Cortex of kidney (tissue), 1 donor: ENCODE measurements at places on chromosomes 6 and 20.

DNA sequence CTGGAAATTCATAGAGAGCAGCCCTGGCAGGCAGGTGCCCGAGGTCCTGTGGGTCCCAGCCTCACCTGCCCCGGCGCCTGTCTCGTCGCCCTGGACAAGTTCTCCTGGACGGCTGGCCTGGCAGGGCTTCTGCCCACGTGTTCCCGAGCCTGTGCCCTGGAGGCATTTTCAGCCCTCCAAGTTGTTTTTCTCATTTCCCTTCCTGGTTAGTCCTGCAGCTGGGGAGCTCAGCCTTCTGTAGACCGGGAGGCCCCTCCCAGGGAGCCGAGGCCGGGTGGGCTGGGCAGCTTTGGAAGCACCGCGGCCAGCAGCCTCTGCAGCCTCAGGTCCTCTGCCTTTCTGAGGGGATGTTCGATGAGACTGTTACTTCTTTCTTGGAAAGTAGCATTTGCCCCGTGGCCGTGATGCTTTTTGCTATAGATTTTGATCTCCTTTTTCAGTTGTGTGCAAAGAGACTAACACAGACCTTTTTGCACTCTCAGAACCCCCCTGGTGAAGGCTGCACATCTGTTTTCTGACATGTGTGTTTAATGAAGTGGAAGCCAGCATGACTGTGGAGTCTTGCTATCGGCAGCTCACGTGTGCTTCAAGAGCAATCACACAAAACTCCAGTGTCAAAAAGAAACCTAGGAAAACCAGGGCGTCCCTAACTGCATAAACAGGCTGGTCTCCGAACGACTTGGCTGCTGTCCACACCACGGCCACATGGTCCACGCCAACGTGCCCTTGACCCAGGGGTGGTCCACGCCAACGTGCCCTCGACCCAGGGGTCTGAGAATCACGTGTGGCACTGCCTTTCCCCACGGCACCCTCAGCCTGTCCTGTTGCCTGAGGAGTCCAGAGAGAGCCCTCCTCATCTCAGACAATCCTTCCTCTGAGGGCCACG is 207.5 kb downstream of the SMOC2 start:
- no peak for DNase-seq

GRCh38 chr6:124066269-124066668 is 262.6 kb downstream of the NKAIN2 start:
- DNase-seq, result no peak

GRCh38 chr6:100475554-100476320 is 11.0 kb upstream of the SIM1 start:
- DNase-seq, result no peak

DNA sequence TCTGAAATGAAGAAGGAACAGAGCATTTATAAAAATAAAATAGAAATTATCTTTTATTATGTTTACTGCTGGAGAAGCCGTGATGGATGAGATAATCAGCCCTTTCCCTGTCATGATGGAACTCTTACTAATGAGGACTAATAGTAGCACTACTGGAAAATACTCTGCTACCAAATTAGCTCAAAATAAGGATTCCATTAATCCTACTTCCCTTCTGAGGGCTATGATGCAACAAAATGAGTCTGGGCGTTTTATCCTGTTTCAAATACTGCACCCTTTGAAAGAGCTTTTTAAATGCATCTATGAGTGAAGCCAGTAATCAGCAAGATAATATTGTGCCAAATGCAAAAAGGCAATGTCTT is 59.3 kb upstream of the CARMIL1 start:
- DNase-seq, result no peak

DNA sequence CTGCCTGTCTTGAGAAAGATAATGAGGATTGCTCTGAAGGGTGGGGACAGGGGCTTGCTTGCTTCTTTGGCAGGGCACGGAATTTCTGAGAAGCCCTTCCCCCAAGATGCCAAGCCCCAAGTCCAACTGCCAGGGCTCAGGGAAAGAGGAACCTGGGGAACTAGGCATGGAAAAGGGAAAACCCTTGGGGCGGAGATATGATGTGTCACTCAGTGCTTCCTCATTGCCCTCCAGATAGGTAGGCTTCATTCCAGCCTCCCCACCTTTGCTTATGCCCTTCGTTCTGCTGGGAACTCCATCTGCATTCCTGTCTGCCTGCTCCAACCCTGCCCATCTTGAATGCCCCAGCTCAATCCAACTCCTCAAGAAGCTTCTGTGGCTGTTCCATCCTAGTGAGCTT is 61.2 kb downstream of the VEGFA start:
- no peak for DNase-seq

- DNase-seq, result no peak
Measured at GRCh38 chr6:136764517-136764993, 27.7 kb downstream of the MAP3K5 start.

GRCh38 chr20:62480318-62480717 is 4.5 kb upstream of the GATA5 start:
- DNase-seq, result no peak

DNA sequence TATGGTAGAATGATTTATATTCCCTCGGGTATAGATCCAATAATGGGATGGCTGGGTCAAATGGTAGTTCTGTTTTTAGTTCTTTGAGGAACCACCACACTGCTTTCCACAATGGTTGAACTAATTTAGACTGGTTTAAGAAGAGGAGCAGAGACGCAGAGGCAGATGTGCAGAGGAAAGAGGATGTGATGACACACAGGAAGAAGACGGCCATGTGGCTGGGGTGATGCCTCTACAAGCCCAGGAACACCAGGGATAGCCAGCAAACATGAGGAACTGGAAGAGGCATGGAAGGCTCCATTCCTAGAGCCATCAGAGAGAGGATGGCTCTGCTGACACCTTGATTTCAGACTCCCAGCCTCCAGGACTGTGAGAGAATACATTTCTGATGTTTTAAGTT is 218.3 kb upstream of the DTNBP1 start:
- DNase-seq, result no peak

DNA sequence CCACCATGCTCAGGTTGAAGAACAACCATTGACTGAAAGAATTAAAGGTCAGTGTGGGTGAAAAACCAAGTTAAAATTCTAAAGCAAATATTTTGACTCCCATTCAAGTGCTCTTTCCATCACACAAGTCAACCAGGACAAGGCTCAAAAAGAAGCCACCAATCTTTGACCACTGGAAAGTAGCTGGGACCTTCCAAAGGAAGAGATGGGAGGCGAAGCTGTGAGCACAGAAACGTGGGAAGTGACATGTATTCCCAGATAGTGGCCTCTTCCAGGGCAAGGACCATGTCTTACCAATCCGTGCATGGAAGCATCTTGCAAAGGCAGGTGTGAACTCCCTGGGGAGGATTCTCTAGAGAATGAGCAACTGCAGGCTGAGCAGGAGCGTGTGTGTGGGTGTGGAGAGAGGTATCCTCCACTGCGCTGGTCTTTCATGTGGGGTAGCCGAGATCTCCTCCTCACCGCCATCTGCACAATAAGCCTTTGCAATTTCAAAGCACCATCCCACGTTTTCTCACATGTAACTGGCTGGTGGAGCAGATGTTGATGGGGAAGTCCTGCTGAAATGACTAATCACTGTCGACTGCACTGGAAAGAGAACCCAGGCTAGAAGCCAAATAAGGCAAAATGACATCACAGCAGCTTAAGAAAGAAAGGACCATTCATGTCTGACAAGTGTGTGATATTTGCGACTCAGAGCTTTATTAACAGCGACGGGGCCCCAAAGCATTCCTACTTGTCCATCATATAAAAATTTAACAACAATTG is 189.4 kb upstream of the RREB1 start:
- DNase-seq, result no peak

DNA sequence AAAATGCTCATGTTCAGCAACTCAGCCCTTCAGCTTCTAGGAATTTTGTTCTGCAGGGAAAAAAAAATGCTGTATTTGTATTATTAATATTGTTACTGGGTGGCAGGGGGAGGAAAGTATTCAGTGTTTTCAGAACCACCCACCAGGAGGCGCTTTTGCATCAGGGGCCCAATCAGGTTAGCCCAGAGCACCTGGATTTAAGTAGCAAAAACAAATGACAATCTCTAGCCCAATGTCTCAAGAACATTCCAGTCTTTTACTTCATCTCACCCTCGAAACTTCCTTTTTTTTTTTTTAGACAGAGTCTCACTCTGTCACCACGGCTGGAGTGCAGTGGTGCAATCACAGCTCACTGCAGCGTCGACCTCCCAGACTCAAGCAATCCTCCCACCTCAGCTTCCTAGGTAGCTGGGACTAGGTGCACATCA is 635 bp upstream of the C20orf203 start:
- no peak for DNase-seq

DNA sequence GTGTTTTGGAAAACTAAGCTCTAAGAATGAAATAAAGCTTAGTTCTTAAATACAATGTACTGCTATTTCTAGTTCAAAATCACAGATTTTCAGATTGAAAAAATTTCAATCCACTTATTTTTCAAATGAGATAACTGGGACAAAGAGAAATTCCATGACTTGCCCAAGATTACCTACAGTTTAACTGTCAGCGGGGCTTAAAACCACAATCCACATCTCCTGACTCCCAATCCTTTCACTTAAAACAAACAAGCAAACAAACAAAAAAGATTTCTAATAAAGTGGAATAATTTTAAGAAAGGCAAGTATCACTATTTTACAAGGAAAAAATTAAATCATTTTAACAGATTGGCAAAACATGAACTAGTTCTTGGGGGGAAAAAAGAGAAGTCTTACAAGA is 4.2 kb downstream of the PHIP start:
- DNase-seq, result no peak

- DNase-seq, result no peak
Measured at GRCh38 chr6:123945386-123945785, 141.7 kb downstream of the NKAIN2 start.

DNA sequence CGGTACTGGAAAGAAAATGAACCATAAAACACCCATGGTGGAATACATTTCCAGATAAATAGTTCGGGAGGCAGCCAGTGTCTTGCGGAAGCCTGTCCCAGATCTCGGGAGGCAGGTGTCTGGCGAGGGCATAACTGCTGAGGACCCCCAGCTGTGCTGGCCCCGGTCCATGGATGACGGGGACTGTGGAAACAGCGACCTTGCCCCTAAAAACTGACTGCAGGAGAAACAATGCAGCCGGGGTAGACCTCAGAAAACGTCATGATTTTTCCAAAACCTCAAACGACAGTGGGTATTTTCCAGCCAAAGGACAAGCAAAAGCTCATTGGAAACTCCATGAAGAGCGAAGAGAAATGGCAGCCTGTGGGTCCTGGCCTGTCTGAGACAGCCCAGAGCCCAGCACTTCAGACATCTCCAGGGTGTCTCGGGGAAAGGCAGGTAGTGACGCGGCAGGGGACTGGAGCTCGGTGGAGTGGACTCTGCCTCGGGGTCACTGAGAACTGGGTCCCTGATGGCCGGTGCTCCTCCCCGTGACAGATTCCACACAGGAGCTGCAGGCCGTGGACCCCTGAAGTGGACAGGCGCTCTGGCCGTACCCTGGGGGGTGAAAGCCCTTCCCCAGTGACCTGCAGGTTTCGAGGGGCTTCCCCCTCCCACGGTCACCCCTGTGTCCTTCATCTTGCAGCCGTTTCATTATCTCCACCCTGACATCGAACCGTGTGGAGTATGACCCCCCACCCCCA is 188.6 kb downstream of the SYNDIG1 start:
- DNase-seq, result no peak

DNA sequence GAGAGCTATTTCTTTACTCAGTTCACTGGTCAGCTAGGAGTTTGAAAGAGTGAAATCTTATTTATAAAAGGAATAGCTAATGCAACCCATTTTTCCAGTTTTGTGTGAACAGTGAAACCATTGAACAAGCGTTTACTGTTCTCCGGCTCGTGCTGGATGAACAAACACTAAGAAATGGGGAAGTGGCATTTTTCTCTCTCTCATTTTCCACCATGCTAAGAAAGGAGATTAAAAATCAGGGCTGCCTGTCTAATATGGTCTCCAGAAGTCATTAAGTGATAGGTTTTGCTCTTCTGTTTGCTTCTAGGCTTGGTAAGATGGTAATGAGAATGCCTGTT is 774 bp upstream of the SFT2D1 start:
- no peak for DNase-seq

DNA sequence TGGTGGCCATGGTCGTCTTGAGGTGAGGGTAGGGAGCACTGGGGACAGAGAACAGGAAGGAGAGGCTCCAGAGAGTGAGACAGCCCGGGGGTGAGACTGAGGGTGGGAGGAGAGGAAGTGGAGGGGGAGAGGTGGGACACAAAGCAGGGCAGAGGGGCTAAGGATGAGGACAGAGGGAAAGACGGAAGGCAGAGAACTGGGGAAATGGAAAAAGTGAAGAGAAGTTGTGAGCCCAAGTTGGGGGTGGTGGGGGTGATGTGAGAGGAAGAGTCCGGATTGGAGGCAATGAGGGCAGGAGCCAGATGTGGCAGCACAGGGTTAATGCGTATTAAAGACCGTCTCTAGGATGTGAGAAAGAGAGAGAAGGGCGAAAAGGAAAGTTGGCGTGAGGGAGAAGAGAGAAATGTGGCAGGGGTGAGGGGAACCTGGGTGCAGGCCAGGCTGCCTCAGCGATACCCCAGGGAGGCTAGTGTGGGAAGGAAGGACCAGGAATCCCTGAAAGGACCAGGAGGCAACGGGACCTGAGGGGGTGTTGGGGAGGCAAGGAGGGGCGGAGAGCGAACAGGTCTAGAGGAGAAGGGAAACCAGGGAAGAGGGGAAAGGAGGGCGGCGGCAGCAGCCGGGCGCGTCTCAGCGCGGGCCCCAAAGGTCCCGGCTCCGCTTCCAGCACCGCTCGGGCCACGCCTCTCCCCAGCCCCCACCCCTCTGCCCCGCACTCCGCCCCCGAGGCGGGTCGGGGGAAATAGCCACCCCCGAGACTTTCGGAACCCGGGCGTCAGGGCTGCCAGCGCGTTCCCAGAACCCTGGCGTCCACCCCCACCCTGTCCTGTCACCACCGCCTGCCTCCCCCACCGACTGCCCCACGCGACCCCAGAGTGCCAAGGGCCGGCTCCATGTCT is at the start of gene PPP1R18:
Gene PPP1R18 (minus strand): TSS at position 637 of the 899 bp plus-strand sequence. CDS start 627 bp downstream, at position 10.
- no peak for DNase-seq

DNA sequence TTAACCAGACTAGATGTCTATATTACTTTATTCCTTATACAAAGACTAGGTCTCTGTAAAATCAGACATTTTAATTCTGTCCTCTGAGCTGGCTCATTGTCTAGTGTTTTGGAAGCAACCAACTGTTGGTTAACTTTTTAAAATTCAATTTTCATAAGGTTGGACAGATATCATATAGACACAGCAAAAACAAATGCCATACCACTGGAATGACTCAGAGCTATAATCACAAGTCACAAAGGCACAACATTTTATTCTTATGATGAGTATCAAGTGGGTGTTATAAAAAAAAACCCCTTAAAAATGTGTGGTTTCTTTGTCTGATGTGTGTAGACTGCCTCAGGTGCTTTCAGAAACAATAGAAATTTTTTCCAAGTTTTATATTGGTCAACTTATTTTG is 296.2 kb upstream of the MARCKS start:
- no peak for DNase-seq

GRCh38 chr6:132596201-132596600 is 6.7 kb upstream of the TAAR5 start:
- DNase-seq, result no peak

DNA sequence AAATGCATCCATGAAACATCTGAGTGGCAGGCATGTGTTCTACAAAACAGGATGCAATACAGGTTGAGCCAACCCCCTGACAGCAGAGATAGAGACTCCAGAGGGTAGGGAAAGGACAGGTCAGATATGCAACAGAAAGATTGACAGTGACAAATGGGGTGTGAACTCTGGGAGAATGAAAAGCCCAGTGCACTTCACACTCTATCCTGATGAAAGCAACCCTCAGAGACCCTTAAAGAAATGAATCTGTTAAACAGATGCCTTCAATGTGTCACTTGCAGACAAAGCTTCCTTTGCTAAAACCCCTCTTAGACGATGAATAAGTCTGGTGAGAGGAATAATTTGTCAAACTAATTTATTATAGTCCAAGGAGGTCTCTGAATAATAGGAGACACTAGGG is 89.9 kb downstream of the RFPL4B start:
- DNase-seq, result no peak
